Mesendoderm (in vitro differentiated cells): ENCODE measurements at places on chromosomes 6 and 20.
A peak's percentile ranks its signal among the peaks of the same experiment; 100 is the strongest.

DNA sequence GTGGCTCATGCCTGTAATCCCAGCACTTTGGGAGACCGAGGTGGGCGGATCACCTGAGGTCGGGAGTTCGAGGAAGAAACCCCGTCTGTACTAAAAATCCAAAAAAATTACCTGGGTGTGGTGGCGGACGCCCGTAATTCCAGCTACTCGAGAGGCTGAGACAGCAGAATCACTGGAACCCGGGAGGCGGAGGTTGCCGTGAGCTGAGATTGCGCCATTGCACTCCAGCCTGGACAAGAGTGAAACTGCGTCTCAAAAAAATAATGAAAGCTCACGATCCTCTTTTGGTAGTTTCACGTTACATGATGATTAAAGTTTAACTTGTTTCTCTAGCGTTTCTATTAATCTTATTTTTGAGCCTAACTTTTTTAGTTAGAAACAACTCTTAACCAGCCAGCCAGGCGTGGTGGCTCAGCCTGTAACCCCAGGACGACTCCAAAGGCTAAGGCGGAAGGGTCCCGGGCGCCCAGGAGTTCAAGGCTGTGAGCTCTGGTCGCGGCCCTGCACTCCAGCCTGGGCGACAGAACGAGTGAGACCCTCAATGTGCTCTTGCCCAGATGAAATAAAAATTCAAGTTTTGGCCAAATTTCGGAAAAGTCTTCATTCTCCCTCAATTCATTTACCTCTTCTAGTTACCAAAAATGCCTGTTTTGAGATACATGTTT, 1.2 kb upstream of the WRNIP1 start:
- DNase-seq = no peak
- H3K36me3 ChIP-seq = no peaks in the 10 kb centered on the region
- no peak overlapping the region for H3K27ac ChIP-seq
- no peak overlapping the region for H3K4me3 ChIP-seq

- H3K27me3 ChIP-seq = no peaks in the 10 kb centered on the region
- H3K4me3 ChIP-seq = no peak overlapping the region
- peak; percentile 30 for DNase-seq
- no peak overlapping the region for H3K27ac ChIP-seq
Measured at GRCh38 chr20:56439771-56440291, 27.8 kb downstream of the CASS4 start.

- DNase-seq = no peak
- no peaks in the 10 kb centered on the region for H3K4me1 ChIP-seq
- no peaks in the 10 kb centered on the region for H3K27me3 ChIP-seq
- no peaks in the 10 kb centered on the region for H3K36me3 ChIP-seq
- H3K4me3 ChIP-seq = no peak overlapping the region
- no peak overlapping the region for H3K27ac ChIP-seq
Measured at GRCh38 chr6:63440594-63440993, 120.8 kb upstream of the LGSN start.

- no peaks in the 10 kb centered on the region for H3K27me3 ChIP-seq
- no peaks in the 10 kb centered on the region for H3K36me3 ChIP-seq
- H3K4me3 ChIP-seq = no peak overlapping the region
- no peaks in the 10 kb centered on the region for H3K4me1 ChIP-seq
Measured at GRCh38 chr20:5531318-5532081, 214.7 kb upstream of the PROKR2 start.

DNA sequence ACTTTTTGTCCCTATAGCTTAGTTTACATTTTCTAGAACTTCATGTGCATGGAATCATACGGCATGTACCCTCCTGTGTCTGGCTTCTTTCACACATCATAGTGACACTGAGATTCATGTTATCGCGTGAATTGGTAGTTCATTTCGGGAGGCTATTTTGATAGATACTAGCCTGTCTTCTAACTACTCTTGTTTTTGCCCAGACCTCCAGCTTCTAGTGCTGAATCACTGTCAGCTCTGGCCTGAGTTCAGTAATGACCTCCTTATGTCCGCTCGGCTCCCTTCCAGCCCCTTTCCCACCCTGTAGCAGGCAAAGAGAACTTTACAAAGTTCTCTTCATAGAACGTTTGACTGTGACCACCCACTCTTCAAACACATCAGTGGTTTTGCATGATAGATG, 14.1 kb downstream of the MYBL2 start:
- H3K36me3 ChIP-seq = peaks cover 9% of the 10 kb centered on the region
- H3K27me3 ChIP-seq = no peaks in the 10 kb centered on the region
- no peak overlapping the region for H3K4me3 ChIP-seq
- no peak for DNase-seq

DNA sequence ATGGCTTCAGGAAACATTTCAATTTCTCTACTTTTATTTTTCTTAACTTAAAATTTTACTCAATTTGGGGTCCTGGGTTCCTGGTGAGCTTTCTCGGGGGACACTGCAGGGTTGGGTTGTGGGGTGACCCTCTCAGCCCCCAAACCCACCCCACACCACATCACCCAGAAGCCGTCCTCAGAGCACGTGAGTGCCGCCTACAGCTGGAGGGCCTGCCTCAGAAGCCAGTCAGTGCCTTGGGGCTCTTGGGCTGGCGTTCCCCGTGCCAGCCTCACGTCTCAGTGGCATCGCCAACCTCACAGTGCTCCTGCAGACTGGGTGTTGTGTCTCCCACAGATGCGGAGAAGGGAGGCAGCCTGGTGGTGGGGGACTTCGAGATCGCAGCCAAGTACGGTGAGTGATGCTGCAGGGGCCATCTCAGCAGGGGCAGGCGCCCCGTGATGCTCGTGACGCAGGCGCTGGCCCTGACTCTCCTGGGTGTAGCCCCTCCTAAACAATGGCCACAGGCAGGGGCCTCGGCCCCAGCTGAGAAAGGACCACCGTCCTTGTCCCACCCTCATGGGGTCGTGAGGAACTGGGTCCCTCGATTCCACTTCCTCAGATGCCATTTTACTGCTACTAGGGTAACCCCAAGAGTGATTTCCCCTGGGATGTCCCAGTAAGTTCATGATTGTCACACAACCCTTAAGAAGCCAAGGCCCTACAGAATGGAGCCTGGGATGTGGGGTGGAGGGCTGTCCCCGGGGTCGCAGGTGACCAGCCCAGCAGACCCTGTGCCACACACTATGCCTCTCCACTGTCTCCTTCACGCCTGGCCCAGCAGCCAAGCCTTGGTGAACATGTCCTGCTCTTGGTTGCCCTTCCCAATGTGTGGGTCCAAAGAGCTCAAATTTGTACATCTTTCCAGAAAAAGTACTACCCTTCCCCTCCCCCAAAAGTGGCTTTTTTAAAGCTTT, 23.8 kb upstream of the PYGB start:
- no peak for DNase-seq
- H3K27ac ChIP-seq = no peak overlapping the region
- H3K4me1 ChIP-seq = peaks cover 4% of the 10 kb centered on the region
- H3K4me3 ChIP-seq = no peak overlapping the region
- H3K27me3 ChIP-seq = no peaks in the 10 kb centered on the region

DNA sequence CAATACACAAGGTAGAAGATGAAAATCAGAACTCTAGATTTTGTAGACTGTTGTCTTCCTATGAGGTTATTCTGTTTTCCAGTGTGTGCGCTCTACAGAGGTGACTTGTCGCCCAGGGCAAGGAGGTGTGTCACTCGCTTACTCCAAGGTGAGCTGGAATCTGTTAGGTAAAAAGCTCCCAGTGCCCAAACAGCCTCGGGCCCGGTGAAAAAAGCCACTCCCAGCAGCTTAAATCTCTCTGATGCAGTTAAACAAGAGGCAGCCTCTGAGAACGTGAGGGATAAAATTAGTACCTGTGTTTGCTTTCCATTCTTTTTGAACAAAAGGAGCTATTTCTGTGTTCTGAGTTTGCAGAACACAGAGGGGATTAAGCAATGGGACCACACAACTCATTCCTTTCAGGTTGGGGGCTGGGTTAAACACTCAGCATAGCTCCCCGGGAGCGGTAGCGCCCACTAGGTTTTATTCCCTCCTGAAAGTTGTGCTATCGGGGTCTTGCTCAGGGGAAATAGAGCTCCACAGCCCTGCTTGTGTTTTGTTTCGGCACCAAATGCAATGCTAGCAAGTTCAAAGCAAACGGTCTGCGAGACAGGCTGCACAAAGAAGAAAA, 181.2 kb downstream of the FOXA2 start:
- no peak overlapping the region for H3K4me3 ChIP-seq
- DNase-seq = peak; percentile 43
- H3K4me1 ChIP-seq = no peaks in the 10 kb centered on the region

GRCh38 chr6:13872681-13873080, 52.1 kb upstream of the RNF182 start:
- H3K4me1 ChIP-seq = no peaks in the 10 kb centered on the region
- H3K27ac ChIP-seq = no peak overlapping the region
- no peak overlapping the region for H3K4me3 ChIP-seq
- no peaks in the 10 kb centered on the region for H3K27me3 ChIP-seq

GRCh38 chr6:87396595-87397392, 11.0 kb upstream of the CFAP206 start:
- H3K27ac ChIP-seq = no peak overlapping the region
- no peaks in the 10 kb centered on the region for H3K4me1 ChIP-seq
- no peaks in the 10 kb centered on the region for H3K36me3 ChIP-seq
- DNase-seq = no peak

DNA sequence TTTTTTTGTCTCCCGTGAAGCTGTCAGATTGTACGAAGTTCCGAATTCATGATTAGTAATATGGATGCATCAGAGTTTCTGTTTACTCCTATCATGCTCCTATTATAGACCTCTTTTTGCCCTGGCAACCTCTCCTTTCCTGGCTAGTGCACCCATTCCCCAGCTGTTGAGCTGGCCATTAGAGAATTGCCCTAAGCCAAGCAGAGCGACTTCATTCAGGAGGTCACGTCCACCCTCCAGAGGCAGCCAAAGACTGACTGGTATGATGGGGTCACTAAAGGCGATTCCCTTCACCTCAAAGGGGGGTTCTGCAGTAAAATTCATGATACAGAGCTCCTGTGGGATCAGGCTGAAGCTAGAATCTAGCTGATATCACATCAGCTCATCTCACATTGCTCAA, 351.9 kb downstream of the BTBD3 start:
- H3K27ac ChIP-seq = no peak overlapping the region
- H3K27me3 ChIP-seq = no peaks in the 10 kb centered on the region
- H3K4me1 ChIP-seq = no peaks in the 10 kb centered on the region
- no peak overlapping the region for H3K4me3 ChIP-seq
- H3K36me3 ChIP-seq = no peaks in the 10 kb centered on the region

DNA sequence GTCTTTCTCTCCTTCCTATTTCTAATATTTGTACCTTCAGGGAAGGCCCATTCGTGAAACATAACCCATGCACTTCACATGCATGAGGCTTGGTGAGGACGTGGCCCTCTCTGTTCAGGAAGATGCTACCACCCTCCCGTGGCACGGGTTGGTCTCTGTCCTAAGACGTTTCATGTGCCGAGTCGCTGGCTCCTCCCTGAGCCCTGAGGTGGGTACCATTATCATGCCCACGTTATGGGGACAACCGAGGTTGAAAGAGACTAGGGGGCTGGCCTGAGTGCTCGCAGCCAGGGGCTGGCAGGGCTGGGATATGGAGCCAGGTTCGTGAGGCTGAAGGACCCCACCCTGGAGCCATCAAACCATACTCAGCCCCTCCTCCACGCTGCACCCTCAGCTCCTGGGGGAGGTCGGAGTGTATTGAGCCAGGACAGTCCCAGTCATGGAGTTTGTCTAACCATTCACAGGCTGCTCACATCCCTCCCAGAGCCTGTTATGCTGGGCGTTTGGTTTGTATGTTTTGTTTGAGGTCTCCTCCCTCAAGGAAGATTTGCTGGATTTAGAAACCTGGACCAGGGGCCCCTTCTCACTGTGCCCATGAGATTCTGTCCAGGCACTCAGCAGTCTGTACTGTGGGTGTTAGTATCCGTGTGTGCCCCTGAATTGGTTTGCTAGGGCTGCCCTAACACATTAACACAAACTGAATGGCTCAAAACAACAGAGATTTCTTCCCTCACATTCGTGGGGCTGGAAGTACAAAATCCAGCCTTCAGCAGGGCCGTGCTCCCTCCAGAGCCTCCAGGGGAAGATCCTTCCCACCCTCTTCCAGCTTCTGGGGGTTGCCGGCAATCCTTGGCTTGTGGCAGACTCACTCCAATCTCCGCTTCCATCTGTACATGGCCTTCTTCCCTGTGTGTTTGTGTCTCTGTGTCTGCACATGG, 88.3 kb downstream of the ANKRD60 start:
- H3K4me1 ChIP-seq = no peaks in the 10 kb centered on the region
- no peak for DNase-seq
- no peaks in the 10 kb centered on the region for H3K36me3 ChIP-seq
- no peak overlapping the region for H3K4me3 ChIP-seq
